ENCODE measurements at places on chromosomes 6 and 20.

GRCh38 chr6:15763837-15764236 lies 101.0 kb upstream of the DTNBP1 start:
- no peak for DNase-seq

DNA sequence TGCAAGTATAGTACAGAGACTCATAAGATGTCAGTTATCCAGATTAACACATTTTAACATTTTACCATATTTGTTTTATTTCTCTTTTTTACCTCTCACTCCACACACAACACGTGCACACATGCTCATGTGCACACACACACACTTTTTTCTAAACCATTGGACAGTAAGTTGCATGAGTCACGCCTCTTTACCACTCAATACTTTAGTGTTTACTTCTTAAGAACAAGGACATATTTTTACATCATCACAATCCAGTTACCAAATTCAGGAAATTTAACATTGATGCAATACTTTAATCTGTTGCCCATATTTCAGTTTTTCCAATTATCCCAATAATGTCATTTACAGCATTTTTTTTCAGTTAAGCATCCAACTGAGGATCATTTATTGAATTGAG lies 109.0 kb downstream of the RIN2 start:
- no peak for DNase-seq

DNA sequence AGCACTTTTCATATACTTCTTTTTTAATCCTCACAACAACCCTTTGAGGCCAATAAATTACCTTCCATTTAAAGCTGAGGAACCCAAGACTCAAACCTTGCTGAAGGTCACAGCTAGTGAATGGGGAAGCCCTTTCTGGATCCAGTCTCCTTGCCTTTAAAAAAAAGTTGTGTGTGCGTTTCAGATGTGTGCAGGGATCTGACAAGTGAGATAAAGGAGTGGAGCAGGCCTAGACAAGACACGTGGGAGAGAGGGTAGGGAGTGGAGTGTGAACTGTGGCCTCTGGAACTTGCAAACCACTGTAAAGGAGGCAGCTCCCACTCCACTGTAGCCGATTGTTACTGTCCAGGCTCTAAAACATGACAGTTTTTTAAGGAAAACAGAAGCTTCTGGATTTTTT lies 1.9 kb downstream of the KLHL32 start:
- DNase-seq = no peak

DNA sequence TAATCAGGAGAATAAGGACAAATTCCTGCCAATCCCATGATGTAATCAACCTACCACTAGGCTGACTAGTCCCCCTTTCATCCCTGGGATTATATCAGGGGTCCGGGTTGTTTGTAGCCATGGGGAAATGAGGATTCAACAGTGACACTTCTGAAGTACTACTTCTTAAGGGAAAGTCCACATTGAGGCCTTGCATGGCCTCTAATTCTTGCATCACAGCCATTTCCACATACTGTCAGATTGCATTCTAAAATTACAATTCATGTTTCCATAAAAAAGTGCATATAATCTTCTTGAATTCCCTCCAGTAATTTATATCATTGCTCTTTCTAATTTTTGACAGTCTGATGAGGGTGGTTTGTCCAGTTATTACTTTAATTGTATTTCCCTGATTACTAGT lies 184.2 kb downstream of the PHF3 start:
- no peak for DNase-seq

- DNase-seq = no peak
These were observed 117.1 kb upstream of the PTPRT start for GRCh38 chr20:43306837-43307236.

DNA sequence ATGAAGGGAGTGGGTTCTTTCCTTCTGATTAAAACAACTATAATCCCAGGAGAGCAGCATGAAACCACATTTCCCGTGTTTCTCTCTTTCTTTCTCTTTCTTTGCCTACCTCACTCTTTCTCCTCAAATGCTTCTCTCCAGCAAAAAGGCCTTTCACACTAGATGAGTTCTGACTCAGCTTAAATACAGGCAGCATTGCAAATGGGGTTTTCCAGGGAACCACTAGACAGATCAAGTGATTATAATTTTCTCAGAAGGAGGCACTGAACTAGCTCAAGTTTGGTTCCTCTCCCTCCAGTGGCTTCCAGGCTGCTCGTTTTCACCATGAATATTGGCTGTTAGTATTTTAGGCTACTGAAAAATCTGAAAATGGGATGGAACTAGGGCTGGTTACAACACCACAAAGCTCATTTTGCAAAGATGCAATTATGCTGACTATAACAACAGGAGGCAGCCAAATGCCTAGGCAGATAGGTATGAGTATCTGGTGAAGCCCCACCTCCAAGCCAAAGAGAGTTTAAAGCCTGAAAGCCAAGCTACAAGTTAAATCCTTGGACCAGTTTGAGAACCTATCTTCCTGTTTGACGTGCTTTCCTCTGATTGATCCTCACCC lies 260.0 kb downstream of the MMUT start:
- DNase-seq = no peak

DNA sequence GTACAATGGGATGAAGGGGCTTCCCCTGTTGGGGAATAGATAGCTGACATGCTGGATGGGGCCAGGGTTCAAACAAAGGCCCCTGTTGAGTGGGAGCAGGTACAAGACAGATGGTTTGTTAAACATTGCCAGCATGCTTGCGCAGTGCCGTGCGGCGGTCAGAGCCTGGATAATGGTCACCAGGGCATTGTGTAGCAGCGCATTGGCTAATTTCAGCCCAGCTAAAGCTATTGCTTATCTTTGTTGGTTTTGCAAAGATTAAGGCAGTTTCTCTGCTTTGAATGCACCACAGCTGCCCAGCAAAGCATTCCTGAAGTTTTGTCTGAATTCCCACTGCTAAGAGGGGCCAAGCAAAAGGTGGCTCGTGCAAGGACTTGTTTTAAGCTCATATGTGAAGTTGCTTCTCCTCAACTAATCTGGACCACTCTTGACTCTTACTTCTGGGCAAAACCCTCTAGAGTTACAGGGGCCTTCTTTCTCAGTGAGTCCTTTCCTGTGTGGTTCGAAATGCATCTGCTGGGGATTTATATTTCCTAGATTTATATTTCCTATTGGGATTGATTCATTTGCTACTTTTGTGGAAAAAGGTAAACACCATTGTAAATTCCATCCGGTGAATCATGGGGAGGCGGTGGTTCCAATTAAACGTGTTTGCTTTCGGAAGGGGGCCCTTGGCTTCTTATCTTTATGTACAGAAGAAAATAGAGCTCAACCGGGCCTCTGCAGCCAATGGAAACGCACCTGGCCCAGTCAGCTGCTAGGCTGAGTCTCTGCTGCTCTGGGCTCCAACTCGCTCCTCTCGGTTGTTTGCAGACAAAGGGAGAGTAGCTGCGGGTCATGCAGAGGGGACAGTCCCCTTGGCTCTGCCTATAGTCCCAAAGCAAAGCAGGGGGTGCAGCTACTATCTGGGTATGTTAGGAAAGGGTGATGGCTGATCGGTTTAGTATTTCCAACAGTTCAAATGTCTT lies 72.1 kb downstream of the FOXA2 start:
- no peak for DNase-seq

DNA sequence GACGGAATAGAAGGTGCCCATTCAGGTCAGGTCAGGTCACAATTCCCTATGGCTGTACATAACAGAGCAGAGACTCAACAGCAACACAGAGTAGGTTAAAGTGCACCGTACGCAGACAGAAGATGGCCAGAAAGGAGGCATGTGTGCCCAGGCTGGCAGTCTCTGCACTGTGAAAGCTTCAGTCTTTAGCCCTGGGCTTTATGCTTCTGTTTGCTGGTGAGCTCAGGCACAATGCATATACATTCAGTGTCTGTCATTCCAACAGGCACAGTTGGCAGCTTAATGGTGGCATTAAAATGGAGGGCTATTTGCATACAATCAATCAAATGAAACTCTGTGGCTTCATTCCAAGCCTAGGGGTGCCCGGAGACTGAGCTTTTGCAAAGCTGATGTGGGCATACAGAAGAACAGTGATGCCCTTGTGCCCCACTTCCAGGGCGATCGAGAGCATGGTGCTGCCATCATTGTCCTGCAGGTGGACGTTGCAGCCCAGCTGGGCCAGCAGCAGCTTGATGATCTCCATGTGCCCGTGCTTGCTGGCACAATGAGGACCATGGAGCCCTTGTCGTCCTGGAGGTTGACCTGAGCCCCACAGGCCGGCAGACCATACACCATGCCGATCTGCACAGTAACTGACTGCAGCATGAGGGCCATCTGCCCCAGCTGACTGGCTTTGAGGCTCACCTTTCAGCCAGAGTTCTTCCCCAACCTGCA lies 22.4 kb downstream of the TRMT6 start:
- DNase-seq = no peak

DNA sequence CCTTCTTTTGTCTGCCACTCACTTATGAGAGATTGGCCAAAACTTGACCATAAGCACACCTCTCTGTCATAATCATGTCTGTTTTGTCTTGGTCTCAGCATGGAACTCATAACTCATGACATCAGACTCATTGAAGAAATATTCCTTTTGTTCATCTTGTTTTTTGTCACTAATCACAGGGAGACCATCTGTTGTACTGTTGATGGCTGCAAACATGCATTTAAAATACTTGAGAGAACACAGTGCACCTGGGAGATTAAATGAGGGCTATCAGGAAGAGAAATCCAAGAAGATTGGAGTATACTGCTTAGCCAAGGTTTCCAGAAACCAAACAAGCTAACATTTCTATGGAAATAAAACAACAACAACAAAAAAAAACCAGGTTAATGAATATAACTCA lies 689.7 kb downstream of the EPM2A start:
- no peak for DNase-seq

DNA sequence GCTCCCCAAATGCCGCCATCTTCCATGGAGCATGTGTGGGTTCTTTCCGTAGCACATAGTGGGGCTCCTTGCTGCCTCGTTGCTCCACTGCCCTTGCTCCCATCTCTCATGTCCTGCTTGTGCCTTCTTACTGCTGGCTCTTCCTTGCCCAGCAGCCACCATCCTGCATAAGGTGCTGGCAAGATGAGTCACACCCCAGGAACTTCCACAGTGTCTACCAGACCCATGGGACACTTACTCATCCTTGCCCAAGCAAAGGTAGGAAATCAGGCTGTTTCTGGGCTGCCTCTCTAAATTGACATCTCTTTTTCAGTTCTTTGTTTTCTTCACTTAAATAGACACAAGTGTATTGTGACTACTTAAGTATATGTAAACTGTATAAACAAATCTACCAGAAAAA lies 39.4 kb upstream of the RGS17 start:
- no peak for DNase-seq

- DNase-seq = no peak
These were observed 11.1 kb downstream of the SIGLEC1 start for GRCh38 chr20:3701061-3701998.

- no peak for DNase-seq
These were observed 46.7 kb downstream of the RALY start for GRCh38 chr20:34040300-34040995.

GRCh38 chr6:4612636-4613171 lies 163.5 kb upstream of the CDYL start:
- no peak for DNase-seq
